ENCODE measurements at places on chromosomes 4 and X.

- DNase-seq: no peak
Measured at GRCh38 chr4:26217961-26218676, 102.7 kb upstream of the RBPJ start.

DNA sequence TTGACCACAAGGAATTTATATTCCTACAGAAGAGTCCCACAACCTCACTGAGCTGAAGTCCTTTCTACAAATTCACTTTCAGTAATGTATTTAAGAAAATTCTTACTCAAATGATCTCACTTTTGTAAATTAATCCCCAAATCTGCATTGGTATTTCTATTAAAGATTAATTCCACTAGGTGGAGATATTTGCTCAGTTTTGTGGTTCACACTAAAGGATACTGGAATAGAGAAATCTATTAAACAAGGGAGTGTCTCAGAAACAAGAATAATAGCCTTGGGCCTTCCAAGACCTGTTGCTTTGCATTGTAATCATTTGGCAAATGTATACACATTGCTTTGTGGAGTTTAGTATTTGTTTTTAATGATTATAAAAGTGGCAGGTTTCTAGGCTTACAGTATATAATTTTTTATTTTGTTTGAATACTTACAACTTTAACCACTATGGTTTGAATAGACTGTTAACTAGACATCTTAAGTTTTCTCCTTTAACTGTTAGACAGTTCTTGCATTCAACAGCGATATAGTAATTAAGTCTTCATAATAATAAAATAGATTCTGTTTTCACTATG, 25.9 kb downstream of the CFAP299 start:
- DNase-seq: no peak

- no peak for DNase-seq
Measured at GRCh38 chr4:108029731-108030130, 40.0 kb downstream of the HADH start.

GRCh38 chrX:106774981-106775380, 27.5 kb upstream of the TBC1D8B start:
- DNase-seq: no peak

DNA sequence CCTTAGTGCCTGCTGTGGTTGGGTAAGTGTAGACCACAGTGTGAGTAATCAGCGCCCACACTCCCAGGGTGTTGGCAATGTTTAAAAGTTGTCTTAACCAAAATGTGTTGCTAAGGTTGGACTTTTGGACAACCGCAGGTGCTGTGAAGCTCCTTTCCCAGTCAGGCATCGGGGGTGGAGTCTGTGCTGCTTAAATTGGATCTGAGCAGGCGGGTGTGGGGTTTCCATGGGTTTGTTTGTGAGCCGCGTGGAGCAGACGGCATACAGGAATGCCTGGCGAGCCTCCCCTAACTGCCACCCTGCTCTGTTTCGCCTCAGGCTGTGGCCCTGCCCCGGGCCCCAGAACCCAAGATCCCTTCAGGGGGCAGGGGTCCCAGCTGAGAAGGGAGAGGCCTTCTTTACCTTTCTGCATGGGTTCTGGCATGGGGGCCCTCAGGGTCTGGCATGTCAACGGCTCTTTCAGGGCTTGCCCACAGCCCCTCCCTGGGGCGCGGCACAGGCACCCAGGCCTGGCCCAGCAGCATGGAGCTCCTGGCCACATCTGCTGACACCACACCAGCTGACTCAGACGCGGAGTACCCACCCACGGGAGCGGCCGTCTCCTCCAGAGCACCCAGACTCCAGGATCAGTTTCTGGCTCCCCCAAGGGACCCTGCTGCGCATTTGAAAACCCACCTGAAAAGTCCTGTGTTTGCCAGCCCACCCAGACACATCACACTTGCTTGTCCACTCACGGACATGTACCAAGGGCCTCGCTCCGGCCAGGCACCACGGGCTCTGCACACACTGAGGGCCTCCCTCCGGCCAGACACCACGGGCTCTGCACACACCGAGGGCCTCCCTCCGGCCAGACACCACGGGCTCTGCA, 5.1 kb upstream of the SPON2 start:
- no peak for DNase-seq

GRCh38 chr4:59818656-59819055, 1381.5 kb upstream of the ADGRL3 start:
- no peak for DNase-seq

DNA sequence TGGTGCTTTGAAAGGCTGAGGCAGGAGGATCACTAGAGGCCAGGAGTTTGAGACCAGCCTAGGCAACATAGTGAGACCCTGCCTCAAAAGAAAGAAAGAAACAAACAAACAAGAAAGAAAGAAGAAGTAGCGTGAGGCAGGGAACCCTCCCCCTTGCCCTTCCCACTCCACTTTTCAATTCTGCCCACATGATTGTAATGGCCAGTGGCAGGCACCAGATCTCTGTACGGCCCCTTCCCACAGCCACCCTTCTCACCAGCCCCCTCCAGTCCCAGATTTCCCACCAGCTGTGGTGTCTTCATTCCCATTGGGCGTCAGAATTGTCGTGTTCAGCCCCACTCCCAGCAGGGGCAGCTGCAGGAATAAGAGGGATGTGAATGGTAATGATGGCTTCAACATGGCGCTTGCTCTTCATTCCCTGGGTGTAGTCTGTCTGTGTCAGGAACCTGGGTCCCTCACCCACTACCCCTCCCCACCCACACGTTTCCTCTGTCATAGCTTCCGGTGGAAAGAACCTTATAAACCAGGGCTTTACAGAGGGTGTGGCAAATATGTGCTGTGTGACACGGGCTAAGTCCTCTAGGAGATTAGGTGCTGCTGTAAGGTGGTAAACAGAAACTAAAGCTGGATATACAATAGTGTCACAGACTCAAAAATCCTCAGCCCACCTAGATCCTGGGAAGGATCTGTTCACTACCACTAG, at the start of gene IL2RG:
TSS of gene IL2RG (minus strand) at position 437 of the 703 bp plus-strand sequence. CDS start at position 399, 38 bp downstream.
- peak; percentile 60 for DNase-seq

- no peak for DNase-seq
Measured at GRCh38 chr4:18294021-18294420, 272.5 kb upstream of the LCORL start.
